Activated CD4-positive, alpha-beta T cell treated with anti-CD3 and anti-CD28 coated beads, Interleukin-2, amount 50 U/mL, for 48 hours (primary cell): ENCODE measurements at places on chromosomes 3 and 15.

DNA sequence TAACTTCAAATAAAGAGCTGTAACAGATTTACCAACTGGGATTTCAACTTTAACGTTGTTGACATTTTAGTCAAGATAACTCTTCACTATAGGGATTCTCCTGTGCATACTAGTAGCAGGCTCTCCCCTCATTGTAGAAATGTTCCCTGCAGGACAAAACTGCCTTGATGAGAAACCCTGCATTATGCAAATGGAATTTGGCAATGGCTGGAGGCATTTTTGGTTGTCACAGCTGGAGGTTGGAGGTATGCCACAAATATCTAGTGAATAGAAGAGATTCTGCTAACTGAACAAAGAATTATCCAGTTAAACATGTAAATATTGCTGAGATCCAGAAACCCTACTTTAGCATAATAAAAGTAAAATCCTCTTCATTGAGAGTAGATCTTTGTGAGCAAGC is 928.8 kb upstream of the ALCAM start:
- DNase-seq = no peak

DNA sequence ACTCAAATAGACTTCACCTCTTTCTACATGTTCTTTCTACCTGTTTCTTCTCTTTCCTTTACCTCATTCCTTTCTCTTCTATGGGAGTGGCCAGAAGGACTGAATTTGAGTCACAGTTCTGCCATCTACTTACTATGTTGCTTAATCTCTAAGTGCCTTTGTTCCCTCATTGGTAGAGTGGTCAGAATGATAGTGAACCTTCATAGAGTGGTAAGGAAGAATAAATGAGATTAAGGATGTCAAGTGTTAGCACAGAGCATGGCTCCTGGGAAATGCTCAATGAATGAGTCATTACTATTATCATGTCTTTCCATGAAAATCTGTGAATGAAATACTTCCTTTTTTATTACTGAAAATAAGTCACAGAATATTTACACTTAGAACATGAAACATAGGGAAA is 17.5 kb downstream of the TMEM207 start:
- no peak for DNase-seq

- no peak for DNase-seq
Observed at GRCh38 chr3:52636673-52637072, 49.0 kb downstream of the PBRM1 start.

DNA sequence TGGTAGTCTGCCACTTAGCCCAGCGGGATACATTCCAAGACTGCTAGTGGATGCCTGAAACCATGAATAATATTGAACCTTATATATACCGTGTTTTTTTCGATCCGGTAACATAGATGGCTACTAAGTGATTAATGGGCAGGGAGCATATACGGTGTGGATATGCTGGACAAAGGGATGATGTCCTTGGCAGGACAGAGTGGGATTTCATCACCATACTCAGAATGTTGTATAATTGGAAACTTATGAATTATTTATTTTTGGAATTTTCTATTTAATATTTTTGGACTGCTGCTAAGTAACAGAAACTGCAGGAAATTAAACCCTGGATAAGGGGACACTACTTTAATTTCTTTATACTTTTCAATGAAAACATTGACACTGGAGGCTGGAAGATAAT is 53.2 kb downstream of the ASTE1 start:
- DNase-seq = no peak

DNA sequence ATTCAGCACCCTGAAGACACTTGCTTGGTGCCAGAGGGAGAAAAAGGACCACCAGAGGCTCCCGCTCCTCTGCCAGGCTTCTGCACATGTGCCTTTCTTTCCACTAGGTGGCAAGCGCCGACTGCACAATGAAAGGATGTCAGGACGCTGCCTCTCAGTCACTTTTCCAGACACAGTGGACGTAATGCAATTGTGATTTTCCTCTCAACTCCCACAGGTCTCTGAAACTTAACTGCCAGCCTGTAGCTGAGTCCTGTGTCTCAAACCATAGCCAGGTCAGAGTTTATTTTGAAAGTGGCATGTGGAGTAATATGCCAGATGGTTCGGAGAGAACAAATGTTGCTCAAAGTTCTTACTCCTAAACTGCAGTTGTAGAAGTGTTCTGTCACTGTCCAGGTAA is 162.9 kb downstream of the ITPR1 start:
- DNase-seq = no peak

- DNase-seq = no peak
Observed at GRCh38 chr3:109478614-109479013, 141.3 kb upstream of the DPPA4 start.

GRCh38 chr3:14741510-14741909 is 66.6 kb downstream of the C3orf20 start:
- DNase-seq = no peak

GRCh38 chr3:138186221-138186620 is 880 bp upstream of the ARMC8 start:
- DNase-seq = no peak

DNA sequence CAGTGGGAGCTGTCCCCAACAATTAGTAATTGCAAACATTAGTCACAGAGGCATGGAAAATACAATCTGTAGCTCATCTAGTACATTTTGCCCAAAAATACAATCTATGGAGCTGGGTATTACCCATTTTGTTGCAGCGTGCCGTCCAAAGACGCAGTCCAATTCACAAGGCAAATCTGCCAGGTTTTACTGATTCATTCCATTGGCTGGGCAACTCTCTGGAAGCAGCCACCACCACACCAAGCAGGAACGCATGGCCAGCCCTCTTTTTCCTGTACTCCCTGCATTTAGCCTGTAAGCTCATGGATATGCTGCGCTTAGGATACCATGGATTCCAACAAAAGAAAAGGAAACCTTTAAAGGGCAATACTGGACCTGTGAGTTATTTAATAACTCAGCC is 60.5 kb upstream of the ARRDC4 start:
- DNase-seq = no peak

DNA sequence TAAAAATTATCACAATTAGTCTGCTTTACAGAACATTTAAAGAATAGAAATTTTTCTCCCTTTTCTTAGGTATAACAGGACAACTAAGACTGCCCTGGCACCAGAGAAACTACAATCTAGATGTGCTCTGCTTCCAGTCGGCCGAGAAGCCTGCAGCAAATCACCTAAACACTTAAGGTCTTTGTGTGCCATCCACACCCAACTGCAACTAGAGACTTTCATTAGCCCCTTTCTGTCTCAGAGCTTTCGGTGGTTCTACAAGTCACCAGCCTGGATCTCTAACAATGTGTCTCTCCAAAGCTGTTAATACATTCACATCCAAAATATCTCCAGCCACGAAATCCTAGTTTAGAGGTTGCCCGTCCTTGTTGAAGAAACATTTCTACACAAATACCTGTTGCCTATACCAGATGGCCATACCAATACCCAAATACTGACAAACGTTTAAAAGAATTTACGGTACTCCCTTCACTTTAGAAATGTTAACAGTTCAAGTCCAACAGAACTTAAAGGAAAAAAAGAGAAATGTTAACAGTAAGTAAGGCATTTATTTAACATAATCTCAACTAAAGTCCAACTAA is 6.7 kb downstream of the PRC1 start:
- DNase-seq = no peak

GRCh38 chr3:115808816-115809215 is 185.5 kb downstream of the GAP43 start:
- DNase-seq = no peak

DNA sequence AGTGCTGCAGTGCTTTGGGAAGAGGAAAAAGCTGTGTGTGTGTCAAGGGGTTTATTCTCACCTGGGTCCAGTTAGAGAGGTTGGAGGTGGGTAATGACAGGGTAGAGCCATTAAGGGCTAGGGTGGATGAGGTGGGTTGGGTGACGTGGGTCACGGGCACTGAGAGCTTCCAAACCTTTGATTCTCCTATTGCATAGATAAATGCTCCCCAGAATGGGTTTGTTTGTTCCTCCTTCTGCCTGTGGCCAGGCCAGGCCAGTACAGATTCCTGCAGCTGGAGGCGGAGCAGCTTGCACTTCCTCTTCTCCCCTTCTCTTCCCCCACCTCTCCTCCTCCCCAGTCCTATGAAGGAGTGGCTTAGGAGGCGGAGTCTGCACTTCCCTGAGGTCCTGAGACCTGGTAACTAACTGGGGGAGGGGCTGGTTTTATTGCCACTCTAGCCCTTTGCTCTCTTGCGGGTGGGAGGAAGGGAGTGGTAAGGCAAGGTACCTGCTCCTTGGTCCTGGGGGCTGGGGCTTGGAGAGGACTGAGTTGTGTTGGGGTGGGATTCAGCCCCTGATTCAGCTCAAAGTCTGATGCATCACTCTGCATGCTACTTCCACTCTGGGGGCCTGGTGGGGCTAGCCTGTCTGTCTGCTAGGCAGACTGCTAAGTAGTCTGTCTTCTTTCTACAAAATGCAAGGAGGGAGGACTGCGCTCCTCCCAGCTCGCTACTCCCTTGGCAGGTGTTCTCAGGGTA is 3.5 kb downstream of the SPINT1 start:
- DNase-seq = no peak

GRCh38 chr15:68536331-68537095 is 42.3 kb upstream of the CORO2B start:
- no peak for DNase-seq

GRCh38 chr15:29268706-29269484 is 727 bp downstream of the NSMCE3 start:
- DNase-seq = peak; percentile 47

DNA sequence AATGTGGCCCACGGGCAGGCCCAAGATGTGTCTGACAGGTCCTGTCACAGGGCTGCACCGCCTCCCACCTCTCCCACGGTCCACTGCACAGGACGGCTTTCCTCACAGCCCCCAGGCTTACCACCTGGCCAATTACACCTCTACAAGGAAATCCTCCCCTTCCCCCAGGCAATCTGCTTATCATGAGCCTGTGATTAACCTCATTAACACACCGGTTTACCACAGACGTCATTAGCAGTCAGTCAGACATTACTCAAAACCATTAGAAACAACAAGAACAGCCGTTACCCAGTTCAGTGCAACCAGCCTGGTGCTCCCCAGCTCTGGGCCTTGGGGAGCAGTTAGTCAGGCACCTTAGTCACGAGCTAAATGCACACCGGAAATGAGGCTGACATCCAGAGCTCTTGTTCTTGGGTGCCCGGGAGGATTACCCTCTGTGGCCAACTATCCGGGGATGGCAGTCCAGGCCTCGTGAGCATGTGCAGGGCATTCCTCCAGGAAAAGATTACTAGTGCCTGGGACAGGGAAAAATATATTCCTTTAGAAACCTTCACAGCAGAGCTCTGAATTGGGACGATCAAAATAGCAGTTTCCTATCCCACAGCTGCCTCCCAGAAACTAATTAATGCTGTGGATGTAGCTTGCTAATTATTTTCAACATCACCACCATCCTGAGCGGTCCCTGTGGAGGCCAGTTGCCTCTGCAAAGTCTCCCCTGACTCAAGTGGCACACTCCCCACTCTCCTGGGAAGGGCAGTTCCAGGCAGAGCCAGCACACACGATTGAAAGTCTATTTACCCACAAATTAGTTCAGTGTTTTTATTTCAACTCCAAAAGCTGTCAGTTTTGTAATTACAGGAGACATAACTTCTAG is 117.4 kb upstream of the ZBED2 start:
- no peak for DNase-seq

GRCh38 chr3:89690646-89691045 is 583.2 kb downstream of the EPHA3 start:
- no peak for DNase-seq

DNA sequence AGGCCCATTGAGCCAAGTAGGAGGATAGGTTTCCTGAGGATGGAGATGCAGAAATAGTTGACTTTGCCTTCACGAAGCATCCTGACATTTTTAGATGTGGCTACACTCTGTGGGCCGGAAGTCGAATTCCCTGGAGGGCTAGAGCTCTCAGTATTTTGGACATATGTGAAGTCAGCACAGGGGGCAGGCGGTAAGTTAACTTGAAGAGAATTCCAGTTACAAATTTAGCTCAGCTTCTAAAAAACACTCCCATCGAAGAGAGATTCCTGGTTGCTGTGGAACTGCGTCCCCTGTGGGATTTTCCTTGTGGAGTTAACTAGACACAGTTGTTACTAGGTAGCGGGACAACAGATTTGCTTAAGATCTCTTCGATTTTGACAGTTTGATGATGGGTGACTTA is 161.9 kb upstream of the RGMA start:
- DNase-seq = no peak

GRCh38 chr3:181713280-181713647 is 1.5 kb downstream of the SOX2 start:
- no peak for DNase-seq

GRCh38 chr3:18153571-18154173 is 271.5 kb downstream of the SATB1 start:
- no peak for DNase-seq

DNA sequence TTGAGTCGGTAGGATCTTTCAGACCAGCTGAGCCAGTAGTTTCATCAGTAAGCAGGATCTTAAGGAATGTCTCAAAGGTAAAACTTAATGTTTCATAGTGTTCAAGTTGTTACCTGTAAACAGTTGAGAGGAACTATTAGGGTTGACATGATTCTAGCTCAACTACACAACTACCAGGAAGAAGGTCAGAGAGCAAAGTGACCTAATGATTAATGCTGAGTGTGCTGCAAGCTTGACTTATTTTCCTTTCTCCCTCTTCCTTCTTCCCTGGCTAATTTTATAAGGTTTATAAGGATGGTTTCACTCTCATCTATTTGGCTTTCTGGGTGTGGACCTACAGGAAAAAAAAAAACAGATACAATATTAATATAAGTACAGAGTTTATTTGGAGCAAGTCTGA is 30.2 kb upstream of the LHFPL4 start:
- DNase-seq = no peak

DNA sequence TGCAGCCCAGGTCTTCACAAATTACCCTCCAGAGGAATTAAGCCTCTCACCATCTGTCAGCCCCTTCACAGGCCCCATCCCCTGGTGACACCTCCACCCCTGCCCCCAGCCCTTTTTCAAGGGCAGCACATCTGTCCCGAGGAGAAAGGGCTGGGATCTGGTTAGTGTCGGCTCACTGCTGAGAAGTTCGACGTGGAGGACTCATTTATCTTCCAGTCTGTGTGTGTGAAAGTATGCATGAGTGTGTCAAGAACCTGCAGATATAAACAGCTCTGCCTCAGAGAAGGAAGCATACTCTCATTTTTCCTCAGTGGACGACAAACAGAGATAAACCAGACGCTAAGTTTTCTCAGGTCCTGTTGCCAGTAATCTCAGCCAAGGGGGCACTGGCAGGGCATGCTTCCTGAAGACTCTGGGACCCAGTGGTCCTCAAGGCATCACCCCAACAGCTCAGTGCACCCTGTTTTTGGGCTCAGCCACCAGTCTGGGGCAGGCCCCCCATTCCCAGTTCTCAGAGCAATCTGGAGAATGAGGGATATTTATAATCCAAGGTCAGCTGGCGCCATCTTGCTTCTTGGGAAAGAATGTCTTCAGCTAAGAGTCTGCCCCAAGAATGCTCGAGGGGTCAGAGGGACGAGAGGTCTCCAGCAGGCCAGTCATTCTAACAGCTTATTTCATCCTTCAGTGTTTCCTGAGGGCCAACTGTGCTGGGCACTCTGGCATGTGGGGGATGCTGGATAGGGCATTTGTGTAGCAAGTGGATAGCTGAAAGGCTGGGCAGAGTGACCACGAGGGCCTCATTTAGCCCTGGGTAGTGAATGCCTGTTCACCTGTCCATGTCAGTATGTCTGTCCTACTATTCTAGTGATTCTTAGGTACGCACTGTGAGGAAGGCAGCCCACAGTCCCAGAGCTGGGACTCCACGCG is 73.6 kb downstream of the ADCY5 start:
- no peak for DNase-seq
